Activated T-helper 1 cell treated with Interleukin-2 at 50 U/mL for 16 hours (primary cell): ENCODE measurements at places on chromosomes 7 and 10.

- no peak for DNase-seq
Measured at GRCh38 chr7:154171422-154171821, 119.2 kb downstream of the DPP6 start.

GRCh38 chr10:20185116-20185515 is 368.9 kb downstream of the PLXDC2 start:
- no peak for DNase-seq

DNA sequence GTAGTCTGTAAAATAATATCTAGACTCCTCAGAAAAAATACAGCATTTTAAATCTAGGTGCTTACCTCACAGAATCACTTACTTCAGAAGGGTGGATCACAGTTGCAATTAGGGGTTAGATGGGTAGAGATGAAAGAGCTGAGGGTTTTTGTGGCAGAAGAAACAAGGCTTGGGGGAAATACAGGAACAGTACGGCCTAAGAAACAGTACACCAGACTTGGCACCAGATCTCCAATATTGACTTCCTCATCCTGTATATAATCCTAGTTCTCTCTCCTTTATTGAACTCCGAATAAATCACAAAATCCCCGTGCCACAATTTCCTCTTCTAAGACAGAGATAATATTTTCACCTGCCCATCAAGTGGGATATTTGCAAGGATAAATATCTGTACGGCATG is 14.3 kb downstream of the CEP41 start:
- no peak for DNase-seq

- DNase-seq: no peak
Measured at GRCh38 chr10:69614130-69614529, 15.9 kb upstream of the FAM241B start.

DNA sequence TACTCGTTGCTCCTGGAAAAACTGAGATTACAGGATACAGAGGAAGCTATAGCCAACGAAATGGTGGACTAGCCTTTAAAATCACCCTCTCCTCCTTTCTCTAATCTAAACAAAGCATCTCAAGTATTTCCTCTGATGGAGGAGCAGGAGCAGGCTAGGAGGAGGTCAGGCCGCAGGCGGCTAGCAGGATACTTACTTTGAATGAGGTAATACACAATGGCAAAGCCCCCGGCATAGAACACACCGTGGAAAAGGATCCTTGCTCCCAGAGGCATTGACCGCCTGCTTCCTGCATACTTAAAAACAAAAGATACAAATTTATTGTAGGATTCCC is 64.4 kb downstream of the STK17A start:
- DNase-seq: no peak
